ENCODE measurements at places on chromosomes 4 and X.

DNA sequence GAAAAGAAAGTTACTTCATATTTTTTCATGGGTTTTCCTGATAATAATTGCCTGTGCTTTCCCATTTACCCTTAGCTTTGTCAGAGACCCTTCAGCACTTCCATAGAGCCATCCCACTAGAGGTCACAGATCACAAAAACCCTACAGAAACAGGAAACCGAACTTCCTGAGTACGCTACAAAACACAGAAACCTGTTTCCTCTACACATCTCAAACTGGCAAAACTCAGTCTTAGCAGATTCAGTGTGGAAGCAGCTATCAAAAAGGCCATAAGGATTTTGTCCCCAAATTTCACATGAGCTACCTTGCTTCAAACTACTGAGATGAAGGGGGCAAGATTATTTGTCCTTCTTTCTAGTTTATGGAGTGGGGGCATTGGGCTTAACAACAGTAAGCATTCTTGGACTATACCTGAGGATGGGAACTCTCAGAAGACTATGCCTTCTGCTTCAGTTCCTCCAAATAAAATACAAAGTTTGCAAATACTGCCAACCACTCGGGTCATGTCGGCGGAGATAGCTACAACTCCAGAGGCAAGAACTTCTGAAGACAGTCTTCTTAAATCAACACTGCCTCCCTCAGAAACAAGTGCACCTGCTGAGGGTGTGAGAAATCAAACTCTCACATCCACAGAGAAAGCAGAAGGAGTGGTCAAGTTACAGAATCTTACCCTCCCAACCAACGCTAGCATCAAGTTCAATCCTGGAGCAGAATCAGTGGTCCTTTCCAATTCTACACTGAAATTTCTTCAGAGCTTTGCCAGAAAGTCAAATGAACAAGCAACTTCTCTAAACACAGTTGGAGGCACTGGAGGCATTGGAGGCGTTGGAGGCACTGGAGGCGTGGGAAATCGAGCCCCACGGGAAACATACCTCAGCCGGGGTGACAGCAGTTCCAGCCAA is at the start of gene MMRN1:
TSS of gene MMRN1 (plus strand) at position 206 of the 902 bp plus-strand sequence. CDS start at position 324, 118 bp downstream.
- DNase-seq = no peak

GRCh38 chr4:183637461-183637860 is 21.5 kb downstream of the RWDD4 start:
- no peak for DNase-seq

DNA sequence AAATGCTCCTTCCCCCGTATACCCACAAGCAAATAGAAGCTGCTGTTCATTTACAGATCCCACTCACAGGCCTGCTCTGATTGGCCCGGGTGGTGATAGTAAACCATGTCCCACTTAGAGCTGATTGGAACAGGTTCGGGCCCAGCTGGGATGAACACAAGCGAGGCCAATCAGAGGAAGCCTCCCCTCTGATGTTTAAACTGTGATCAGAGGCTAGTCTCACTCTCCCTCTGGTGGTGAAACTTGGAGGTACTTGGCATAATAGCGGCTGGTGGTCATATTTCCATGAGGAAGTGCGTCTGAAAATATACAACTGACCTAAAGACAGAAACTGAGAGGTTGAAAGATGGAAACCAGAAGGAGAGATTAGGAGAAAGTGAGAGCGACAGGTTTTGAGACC is 51.5 kb upstream of the TRPC3 start:
- peak; percentile 28 for DNase-seq

GRCh38 chr4:145828802-145829485 is 109.7 kb downstream of the ZNF827 start:
- no peak for DNase-seq

DNA sequence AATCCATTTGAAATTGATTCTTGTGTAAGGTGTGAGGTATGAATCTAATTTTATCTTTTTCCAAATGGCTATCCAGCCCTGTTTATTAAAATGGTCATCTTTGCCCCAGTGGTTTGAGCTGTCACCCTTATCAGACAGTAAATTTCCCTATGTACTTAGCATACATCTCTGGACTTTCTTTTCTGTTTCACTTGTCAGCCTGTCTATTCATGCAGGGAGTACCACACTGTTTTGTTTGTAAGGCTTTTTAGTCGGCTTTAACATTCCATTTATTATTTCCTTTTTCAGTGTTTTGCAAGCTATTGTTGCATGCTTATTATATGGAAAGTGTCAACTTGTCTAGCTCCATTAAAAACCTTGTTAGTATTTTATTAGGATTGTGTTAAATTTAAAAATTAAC is 155.8 kb downstream of the STAG2 start:
- no peak for DNase-seq

GRCh38 chr4:16579866-16580265 is 318.6 kb downstream of the LDB2 start:
- no peak for DNase-seq

Data from SK-N-DZ (cell line).